ENCODE measurements at places on chromosomes 7 and 10. TPM values are rescaled to one million over a fixed set of nuclear protein-coding genes. Genes with fewer than 3 reads are reported as not detected.

The NFE2L3 gene
- total RNA-seq: 0.16 TPM

The LHFPL3 gene
- not detected for total RNA-seq

The TMEM140 gene
- 3.1 TPM for total RNA-seq

The GRM3 gene
- total RNA-seq: not detected

The SYT15B gene
- total RNA-seq: not detected

The AKR1E2 gene
- total RNA-seq: 17.5 TPM

The SPDYE2 gene
- total RNA-seq: not detected

The VWDE gene
- total RNA-seq: not detected

The IDI2 gene
- total RNA-seq: not detected

The PDZD8 gene
- 34.0 TPM for total RNA-seq

The WDR11 gene
- 76.7 TPM for total RNA-seq

The INSYN2A gene
- total RNA-seq: 0.16 TPM
